ENCODE measurements at places on chromosomes 1 and 21.

DNA sequence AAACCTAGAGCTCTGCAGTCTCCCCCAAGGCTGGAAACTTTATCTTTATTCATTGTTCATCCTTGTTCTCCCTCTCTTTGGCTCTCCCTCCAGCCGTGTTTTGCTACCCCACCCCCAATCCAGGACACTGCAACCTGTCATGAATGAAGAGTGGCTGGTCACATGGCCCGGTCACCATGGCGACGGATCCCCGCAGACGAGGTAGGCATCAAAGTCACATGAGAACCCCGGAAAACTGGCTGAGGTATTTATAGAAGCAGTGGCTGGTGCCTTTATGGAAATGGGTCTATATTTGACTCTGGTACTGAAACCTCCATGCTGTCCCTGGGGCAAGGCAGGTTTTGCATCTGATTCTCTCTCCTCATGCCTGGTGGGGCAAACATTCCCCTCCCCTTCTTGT lies 13.4 kb upstream of the SLC6A17 start:
- ATAC-seq = peak; percentile 15

DNA sequence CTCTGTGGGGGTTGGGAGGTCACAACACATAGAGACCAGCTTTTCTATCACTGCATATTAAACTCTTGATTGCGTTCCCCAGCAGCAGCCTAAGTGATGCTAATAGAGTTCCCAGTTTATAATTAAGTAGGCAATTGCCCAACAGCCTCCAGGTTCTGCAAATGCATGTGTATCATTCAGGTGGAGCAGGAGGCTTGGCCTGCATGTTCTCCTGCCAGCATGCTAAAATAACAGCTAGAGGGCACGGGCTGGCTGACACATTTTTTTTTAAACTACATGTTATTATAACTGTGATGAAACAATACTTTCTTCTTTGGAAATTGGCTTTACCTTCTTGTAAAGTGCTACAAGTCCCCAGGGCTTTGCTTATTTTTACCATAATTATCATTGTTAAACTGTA lies 10.4 kb downstream of the TCHH start:
- ATAC-seq = no peak

- ATAC-seq = no peak
Observed at GRCh38 chr1:192159781-192160180, 1.5 kb downstream of the RGS18 start.

DNA sequence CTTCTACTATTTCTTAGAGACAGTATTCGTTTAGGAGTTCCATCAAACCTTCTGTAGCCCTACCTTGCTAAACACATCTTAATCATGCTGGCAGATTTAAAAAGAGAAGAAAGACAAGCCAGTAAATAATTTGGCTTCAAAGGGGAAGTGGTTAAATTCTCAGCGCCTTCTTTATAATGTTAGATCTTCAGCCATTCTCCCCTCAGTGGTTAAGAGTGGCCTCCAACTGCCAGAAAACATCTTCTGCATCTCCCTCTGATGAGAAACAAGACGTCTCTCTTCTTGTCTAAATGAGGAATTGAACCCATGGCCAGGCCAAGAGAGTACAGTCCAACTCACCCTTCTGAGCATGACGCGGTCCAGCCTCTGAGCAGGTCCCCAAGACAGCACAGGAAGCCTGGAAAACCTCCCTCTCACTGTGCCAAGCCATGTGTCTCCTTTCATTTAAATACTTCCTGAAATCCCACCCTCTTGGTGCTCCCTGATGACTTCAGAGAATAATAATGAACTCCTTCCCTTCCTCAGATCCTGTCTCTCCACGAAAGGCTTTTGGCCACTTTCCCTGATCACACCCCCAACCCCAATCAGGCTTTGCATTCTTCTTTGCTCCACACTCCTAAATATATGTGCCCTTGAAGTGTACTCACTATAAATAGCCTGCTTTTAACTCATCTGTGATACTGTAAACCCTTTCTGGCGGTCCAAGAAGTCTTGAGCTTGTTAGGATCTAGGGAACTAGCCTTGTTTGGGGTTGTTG lies 16.4 kb upstream of the LRRC52 start:
- ATAC-seq = no peak

DNA sequence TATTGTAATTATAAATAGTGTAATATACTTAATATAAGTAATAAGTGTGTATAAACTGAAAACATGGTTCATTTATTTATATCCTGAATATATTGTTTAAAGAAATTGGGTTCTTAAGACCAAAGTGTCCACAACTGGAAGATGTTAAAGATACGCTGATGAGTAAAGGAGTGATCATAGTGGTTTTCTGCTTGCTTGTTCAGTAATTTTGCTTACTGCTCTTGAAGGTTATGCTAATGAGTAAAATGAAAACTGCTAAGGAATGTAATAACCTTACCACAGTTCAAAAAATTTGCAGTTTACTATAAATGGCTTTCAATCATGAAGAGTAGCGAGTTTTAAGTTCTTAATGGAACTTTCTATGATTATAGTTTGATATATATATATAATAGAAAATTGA lies 22.0 kb downstream of the DONSON start:
- no peak for ATAC-seq

DNA sequence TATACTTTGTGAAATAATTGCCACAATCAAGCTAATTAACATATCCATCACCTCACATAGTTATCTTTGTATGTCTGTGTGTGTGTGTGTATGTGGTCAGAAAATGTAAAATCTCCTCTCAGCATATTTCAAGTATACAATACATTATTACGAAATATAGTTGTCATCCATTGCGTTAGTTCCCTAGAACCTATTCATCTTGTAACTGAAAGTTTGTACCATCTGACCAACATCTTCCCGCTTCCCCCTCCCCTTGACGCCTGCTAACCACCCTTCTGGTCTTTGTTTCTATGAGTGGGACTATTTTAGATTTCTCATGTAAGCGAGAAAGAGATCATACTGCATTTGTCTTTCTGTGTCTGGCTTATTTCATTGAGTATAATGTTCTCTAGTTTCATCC lies 455.3 kb downstream of the KCNT2 start:
- no peak for ATAC-seq

All from motor neuron (in vitro differentiated cells).